ENCODE measurements at places on chromosomes 1 and 21. TPM values are rescaled to one million over a fixed set of nuclear protein-coding genes. Genes with fewer than 3 reads are reported as not detected.

CREB3L4 gene
- total RNA-seq = 3.3 TPM

CHI3L2 gene
- 3.8 TPM for total RNA-seq

ACTN2 gene
- total RNA-seq = 2,010 TPM

REG4 gene
- not detected for total RNA-seq

DNA sequence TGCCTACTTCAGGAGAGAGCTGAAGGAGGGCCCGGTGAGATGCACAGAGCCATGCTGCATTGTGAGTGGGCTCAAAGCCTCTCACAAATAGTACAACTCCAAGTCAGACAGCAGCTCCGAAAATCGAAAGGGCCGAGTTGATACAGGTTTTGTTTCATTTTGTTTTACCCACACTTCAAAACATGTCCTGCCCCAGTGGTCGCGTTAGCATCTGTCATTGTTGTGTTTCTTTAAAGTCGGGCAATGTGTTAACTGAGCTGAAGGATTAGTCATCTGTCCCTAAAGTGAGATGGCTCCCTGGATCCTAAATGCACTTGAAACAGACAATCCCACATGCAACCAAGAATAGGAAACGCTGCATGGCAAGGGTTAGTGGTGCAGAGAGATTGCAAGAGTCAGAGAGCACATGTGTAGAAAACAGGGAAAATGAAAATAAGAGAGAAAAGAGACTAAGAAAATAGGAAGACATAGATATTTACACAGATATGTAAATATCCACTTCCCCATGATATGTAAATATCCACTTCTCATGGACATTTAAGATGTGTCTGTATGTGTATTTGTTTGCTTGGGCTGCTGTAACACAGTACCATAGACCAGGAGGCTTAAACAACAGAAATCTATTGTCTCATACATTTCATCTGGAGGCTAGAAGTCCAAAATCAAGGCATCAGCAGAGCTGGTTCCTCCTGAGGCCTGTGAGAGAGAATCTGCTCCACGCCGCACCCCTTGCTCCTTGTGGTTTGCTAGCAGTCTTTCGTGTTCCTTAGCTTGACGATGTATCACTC, 131.4 kb upstream of the RAB4A start:
- no peak for DNase-seq
- H3K4me1 ChIP-seq = no peaks in the 10 kb centered on the region
- H3K27ac ChIP-seq = no peak overlapping the region
- H3K27me3 ChIP-seq = no peaks in the 10 kb centered on the region
- H3K4me3 ChIP-seq = no peak overlapping the region

GRCh38 chr21:42473498-42474042, 22.5 kb downstream of the RSPH1 start:
- no peaks in the 10 kb centered on the region for H3K27me3 ChIP-seq
- H3K27ac ChIP-seq = no peak overlapping the region
- DNase-seq = no peak
- no peaks in the 10 kb centered on the region for H3K4me1 ChIP-seq

GRCh38 chr1:2189459-2190425, 4.8 kb downstream of the FAAP20 start:
- peak overlapping the region; percentile 64 for H3K4me3 ChIP-seq
- peaks cover 16% of the 10 kb centered on the region for H3K36me3 ChIP-seq
- peaks cover 45% of the 10 kb centered on the region for H3K4me1 ChIP-seq

DNA sequence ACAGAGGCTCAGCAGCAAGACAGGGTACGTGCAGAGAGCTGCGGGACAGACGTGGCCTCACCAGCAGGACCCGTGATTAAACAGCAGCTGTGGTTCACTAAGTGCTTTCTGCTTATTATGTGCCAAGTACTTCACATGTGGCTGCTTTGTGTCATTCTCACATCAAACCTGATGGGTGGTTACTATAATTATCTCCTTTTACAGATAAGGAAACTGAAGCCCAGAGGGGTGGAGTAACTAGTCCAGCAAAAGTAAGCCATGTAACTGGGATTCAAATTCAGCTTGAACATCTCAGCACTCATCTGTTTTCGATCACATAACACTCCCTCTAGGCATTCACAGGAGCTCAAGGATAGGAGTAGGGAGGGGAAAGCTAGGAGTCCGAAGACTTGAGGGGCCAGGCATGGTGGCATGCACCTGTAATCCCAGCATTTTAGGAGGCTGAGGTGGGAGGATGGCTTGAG, 50.8 kb upstream of the CLIC4 start:
- no peaks in the 10 kb centered on the region for H3K27me3 ChIP-seq
- no peak overlapping the region for H3K4me3 ChIP-seq
- DNase-seq = peak; percentile 84
- peaks cover 37% of the 10 kb centered on the region for H3K4me1 ChIP-seq

GRCh38 chr1:244598611-244599010, 54.3 kb upstream of the DESI2 start:
- H3K27ac ChIP-seq = no peak overlapping the region
- no peak overlapping the region for H3K4me3 ChIP-seq
- H3K36me3 ChIP-seq = no peaks in the 10 kb centered on the region
- no peaks in the 10 kb centered on the region for H3K4me1 ChIP-seq
- H3K27me3 ChIP-seq = no peaks in the 10 kb centered on the region
- no peak for DNase-seq

- H3K36me3 ChIP-seq = no peaks in the 10 kb centered on the region
- no peak for DNase-seq
- H3K27me3 ChIP-seq = no peaks in the 10 kb centered on the region
- H3K4me1 ChIP-seq = peaks cover 72% of the 10 kb centered on the region
- H3K4me3 ChIP-seq = no peak overlapping the region
- peak overlapping the region; percentile 11 for H3K27ac ChIP-seq
Measured at GRCh38 chr1:93605812-93606512, 75.7 kb downstream of the BCAR3 start.
